ENCODE measurements at places on chromosomes 4 and X. TPM values are rescaled to one million over a fixed set of nuclear protein-coding genes. Genes with fewer than 3 reads are reported as not detected.

- no peak for DNase-seq
Measured at GRCh38 chr4:33386764-33387163, 2666.6 kb downstream of the PCDH7 start.

DNA sequence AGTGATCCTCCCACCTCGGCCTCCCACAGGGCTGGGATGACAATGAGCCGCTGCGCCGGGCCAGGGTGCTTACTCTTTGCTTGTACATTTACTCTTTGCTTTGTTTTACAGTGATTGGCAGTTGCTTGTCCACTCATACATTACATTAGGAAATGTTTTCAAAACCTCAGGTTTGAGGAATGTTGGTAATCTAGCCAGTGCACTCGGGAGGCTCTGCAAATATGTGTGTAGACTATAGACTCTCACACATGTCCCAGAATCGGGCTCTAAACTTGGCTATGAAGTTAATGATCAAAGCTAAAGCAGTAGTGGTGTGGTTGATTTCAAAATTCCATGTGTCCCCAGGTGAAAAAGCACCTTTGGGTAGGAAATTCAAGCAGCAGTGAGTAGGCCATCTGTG lies 20.5 kb downstream of the TRMT44 start:
- no peak for DNase-seq

GRCh38 chr4:5988086-5988845 lies 30.0 kb downstream of the C4orf50 start:
- no peak for DNase-seq

DNA sequence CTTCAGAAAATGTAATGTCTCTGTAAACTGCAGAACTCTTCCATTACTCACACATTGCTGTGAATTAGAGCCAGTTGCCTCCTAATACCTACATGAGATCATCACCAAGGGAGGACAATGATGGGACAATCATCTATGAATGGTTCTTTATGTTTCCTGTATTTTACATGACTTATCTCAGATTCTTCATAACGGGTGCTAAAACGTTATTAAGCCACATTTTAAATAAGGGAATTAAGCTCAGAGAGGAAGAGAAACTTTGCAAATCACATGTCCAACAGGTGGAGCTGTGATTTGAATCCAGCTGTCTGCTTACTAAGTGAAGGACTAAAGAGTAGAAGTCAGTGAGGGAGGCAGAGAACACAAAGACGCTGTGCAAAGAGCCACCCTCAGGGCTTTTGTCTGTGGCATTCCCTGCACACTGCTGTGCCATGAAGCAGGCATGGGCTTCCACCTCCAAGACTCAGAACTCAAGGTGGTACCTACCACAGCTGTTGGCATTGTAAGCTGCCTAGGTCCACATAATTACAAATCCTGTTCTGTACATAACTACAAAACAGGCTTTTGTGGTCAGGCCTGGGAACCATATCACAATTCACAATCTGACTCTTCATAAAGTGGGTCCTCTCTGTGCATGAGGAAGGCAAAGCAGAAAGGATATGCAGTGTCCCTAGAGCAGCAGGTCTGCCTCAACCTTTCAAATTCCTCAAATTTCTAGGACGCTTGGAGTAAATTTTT lies 12.8 kb downstream of the TBC1D9 start:
- no peak for DNase-seq

PCYT1B gene
- 0.07 TPM for polyA plus RNA-seq

- peak; percentile 7 for DNase-seq
Measured at GRCh38 chrX:80181079-80181478, 166.5 kb downstream of the TBX22 start.

GRCh38 chr4:85708468-85708867 lies 233.5 kb downstream of the ARHGAP24 start:
- DNase-seq, result no peak

STK32B gene
- 0.05 TPM for polyA plus RNA-seq

GRCh38 chr4:98482847-98483806 lies 175.3 kb downstream of the TSPAN5 start:
- no peak for DNase-seq

USP27X gene
- 2.1 TPM for polyA plus RNA-seq

DNA sequence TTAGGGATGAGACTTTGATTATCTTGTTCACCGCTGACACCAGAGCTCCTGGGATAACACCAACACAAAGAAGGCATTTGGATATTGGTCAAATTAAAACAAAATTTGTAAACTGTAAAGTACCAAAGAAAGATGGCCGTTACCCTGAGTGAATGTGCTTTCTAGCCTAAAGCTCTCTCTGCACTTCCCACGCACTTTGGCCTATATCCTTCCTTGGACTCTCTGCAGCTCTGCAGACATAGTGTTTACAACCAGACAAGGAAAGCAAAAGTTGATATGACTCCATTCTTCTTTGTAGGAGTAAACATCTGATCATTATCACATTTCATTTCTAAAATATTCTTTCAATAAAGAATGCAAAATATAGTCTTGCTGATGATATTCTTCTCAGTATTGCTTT lies 44.8 kb upstream of the PITX2 start:
- no peak for DNase-seq

GLRB gene
- not detected for polyA plus RNA-seq

CNGA1 gene
- 0.04 TPM for polyA plus RNA-seq

GRCh38 chrX:129235903-129236302 lies 287.4 kb downstream of the SMARCA1 start:
- DNase-seq, result no peak

CENPE gene
- 25.3 TPM for polyA plus RNA-seq

GRCh38 chr4:24753519-24753918 lies 41.9 kb upstream of the SOD3 start:
- DNase-seq, result no peak

GRCh38 chrX:118974088-118974907 lies at the start of gene LONRF3:
LONRF3 (plus strand) TSS chrX:118974618; CDS start chrX:118974781, 163 bp downstream.
- DNase-seq, result peak; percentile 60

MAGED4B gene
- not detected for polyA plus RNA-seq

DNA sequence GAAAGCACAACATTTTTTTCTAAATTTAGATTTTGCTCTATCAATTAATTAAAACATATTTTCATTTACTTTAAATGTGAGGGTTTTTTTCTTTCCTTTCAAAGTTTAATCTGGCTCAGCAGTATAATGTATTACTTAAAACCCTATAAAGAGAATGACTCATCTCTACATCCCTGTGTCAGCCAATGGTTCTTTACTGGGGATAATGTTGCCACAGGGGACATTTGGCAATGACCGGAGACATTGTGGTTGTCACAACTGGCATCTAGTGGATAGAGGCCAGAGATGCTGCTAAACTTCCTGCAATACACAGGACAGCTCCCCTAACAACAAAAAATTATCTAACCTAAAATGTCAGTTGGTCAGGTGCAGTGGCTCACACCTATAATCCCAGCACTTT lies 53.8 kb downstream of the SYNPO2 start:
- DNase-seq, result no peak

DNA sequence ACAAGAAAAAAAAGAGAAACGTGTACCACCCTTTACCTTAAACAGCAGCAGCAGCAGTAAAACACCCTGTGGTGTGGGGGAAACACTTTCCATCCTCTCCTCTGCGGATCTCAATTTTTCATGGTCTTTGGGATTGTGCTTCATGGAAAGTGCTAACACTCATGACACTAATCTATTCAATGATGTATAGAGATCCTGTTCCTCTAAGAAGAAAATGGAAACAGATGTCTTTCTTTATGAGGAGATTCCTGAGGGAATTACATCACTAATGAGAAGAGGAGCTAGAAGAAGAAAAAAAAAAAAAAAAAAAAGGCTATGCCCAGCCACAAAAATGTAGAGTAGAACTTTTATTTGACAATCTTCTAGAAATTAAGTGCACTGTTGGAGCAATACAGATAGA lies 62.9 kb upstream of the NDST3 start:
- no peak for DNase-seq

DNA sequence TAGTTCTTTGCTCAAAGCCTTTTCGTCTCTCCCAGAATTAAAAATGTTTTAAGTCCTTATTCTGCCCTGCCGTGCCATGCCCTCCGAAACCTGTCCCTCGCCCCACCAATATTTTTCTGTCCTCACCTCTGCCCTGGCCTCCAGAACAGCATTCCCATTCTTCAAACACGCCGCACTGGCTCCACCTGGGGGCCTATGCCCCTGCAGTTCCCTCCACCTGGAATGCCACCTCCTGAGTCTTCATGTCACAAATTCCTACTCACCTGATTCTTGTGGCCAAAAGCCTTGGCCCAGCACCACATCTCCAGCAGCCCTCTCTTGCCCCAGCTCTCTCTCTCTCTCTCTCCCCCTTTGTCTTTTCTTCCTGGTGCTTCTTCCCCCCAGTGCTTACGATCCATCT lies 91.6 kb downstream of the APBB2 start:
- DNase-seq, result no peak

GRCh38 chr4:184541907-184542306 lies 67.6 kb upstream of the IRF2 start:
- no peak for DNase-seq

GRCh38 chr4:26950446-26950845 lies 89.8 kb downstream of the STIM2 start:
- DNase-seq, result no peak

DNA sequence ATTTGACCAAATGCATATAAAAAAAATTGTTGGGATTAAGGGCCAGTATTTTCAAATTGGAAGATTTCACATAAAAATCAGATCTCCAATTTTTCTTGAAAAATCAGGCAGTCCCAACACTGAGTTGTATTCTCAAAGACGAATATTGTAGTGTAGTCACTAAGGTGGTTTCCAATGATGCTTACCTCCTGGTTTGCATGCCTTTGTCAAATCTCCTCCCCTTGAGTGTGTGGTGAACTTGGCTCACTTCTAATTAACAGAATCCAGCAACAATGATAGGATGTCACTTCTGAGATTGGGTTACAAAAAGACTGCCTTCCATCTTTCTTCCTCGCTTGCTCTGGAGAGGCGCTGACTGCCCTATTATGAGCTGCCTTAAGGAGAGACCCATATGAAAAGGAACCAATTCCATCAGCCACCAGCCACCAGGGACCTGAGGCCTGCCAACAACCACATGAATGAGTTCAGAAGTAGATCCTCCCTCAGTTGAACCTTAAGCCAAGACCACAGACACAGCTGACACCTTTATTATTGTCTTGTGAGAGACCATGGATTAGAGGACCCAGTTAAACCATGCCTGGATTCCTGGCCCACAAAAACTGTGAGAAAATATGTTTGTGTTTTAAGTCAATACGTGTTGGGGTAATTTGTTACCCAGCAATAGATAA lies 31.2 kb upstream of the TSPAN5 start:
- no peak for DNase-seq

- DNase-seq, result no peak
Measured at GRCh38 chrX:109501176-109501575, 19.3 kb upstream of the GUCY2F start.

GRCh38 chrX:12771445-12772069 lies 19.7 kb upstream of the PRPS2 start:
- DNase-seq, result peak; percentile 71

GRCh38 chr4:140807491-140808252 lies 51.5 kb upstream of the TBC1D9 start:
- no peak for DNase-seq

DNA sequence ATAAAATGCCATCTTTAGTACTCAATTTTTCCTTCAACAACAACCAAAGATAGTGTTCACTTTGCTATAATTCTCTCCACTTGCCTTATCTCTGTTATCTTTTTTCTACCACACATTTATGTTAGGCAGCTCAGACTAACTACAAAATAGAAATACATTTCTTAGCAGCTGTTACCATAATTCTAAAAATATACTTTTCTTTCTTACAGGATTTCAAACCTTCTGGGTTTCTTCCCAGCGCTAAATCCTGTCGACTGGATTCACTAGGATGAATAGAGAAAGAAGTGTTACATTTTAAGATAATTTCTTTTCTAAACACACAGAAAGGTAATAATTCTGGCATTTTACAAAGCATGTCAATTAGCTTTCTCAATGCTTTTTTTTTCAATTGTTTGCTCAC lies 105.5 kb upstream of the GK2 start:
- no peak for DNase-seq

DNA sequence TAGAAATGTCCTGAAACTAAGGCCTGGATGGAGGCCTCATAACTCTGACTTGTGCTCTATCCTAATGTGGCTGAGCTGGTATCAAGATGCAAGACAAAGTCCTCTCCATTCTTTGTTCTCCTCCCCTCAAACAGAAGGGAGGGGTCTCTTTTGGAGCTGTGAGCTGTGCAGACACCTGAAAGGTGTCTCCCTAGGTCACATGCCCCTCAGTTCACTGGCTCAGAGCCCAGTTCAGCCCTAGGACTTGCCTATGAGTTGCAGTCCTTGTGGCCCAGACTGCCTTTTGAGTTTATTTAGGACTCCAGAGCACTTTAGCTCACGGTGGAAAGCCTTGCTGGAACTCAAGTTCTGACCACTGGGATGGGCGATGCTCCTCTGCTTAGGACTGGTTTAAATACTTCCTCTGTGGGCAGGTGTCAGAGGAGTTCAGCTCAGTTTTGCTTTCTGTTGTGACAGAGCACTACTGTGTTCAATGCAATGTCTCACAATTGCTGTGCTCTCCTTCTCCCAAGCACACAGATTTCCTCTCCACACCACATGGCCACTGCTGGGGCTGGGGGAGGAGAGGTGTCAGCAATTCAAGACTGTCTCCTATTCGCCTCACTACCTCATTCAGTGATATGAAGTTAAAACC lies 84.8 kb upstream of the ZNF827 start:
- no peak for DNase-seq

DNA sequence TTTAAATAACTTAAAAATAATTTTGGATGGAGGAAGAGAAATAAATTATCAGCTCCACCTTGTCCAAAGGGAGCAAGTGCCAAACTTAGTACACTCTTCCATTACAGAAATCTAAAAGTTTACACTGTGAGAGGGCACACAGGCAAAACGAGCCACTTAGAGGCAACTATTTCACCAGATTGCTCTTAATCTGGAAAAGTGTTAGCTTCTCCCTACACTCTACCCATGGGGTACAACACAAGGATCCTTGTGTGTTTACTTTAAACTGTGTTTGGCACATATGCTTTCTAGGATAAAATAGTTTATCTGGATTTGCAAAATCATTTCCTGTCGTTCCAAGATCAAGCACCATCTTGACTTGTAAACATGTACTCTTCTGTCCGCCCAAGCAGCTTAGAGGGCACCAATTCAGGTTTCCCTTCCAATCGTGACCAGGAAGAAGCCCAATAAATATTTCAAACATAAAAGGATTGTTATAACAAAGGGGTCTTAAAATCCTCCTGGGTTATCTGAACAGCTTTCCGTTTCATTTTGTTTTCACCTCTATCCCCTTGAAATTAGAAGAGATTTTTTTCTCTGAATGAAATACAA lies 29.0 kb upstream of the KDR start:
- DNase-seq, result no peak

STIM2 gene
- 16.7 TPM for polyA plus RNA-seq

All from K562 (cell line).